ENCODE measurements at places on chromosomes 5 and 9.

- DNase-seq, result no peak
Observed at GRCh38 chr5:169904508-169904907, 75.8 kb downstream of the INSYN2B start.

GRCh38 chr5:149578896-149579295, 2.4 kb upstream of the ARHGEF37 start:
- DNase-seq, result no peak

GRCh38 chr5:92963800-92964199, 617.2 kb downstream of the NR2F1-AS1 start:
- DNase-seq, result no peak

DNA sequence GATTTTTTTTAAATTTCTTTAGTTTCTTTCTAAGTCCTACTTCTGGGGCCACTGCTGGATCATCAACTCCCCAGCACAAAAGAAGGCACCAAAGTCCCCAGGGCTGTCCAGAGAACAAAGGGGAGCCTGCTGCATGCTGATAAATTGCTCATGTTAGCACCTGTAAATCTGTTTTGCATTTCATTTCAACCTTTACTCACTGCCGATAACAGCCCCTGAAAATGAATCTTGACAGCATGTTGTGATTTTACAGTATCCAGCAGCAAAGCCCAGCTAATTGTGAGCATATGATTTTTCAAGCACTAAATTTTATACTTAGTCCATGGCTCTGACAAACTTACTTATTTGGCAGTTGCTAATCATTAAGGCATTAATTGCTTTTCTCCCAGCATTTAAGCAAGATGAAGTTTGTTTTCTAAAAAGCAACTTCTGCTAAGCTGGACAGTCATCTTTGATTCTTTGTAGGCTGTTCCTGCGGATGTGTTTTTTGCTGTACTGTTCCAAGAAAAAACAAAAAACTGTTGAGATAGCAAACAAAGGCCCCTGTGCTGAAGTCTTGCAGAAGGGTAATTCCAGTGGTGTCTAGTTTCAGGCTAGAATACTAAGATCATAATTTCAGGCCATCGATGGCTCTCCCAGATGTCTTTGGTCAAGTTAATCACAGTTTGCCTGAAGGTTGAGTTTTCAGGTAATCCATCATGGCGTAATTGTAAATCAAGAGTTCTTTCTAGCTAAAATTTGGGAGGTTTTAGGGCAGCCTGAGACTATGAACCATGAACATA, 73.1 kb upstream of the GAS1 start:
- DNase-seq, result no peak

- no peak for DNase-seq
Observed at GRCh38 chr5:82784521-82784920, 292.7 kb downstream of the TMEM167A start.

- no peak for DNase-seq
Observed at GRCh38 chr5:150764530-150764929, 5.7 kb upstream of the DCTN4 start.

GRCh38 chr5:145244788-145245187, 590.4 kb downstream of the PRELID2 start:
- no peak for DNase-seq

DNA sequence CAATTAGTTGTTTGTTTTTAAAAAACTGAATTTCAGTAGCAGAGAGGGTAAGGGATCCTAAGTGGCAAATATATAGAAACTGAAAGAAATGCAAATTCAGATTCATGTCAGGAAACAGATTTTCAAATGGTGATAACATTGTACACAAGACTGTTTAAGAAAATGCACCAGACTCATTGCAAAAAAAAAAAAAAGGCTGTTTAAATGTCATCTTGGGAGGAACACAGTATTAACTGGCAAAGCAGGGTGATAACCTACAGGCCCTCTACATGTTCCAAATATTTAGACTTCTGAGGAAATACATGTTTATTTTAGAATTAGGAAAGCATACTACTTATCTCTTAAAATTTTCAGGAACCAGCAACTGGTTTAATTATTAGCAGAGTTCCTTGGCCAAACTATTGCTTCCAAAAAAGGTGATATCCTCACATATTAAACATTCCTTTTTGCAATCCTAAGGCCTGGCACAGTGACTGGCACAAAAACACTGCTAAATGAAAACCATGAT, 114.5 kb downstream of the TSSK1B start:
- no peak for DNase-seq

DNA sequence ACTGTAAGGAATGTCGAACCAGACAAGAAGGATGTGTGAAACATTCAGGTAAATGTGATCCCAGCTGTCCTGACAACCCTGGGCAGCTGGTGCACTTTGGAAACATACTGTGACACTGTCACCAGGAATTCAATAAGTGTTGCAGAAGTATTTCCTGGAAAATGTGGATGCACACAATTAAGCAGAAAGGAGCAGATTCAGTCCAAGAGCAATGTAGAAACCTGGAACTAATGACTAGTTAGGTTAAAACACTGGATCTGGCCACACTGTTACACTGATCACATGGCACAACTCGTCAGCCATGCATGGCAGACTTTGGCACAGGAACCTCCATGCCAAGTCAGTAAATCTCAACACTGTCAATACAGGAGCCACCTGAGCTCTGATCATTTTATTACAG, 109.0 kb downstream of the FAM174A start:
- no peak for DNase-seq

DNA sequence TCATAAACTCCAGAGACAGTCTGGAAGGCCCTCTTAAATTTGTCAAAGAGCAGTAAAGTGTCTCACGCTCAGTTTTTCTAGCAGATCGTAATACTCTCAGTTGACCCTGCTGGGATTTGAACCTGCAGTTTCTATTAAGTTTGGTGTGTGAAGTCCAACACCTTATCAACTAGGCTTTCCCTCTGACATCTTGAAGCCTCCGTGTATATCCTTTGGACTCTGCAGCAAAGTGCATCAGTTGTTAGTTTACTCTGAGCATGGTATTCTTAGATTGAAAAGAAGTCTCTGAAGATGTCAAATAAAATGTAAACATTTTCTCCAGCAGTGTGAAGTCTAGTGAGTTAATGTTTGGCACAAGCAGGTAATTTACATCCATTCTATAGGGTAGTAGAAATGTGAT, 2.4 kb downstream of the FUBP3 start:
- DNase-seq, result no peak

- DNase-seq, result no peak
Observed at GRCh38 chr5:95715799-95716461, 15.2 kb upstream of the RHOBTB3 start.

GRCh38 chr5:98839469-98840383, 66.3 kb downstream of the RGMB start:
- peak; percentile 40 for DNase-seq

DNA sequence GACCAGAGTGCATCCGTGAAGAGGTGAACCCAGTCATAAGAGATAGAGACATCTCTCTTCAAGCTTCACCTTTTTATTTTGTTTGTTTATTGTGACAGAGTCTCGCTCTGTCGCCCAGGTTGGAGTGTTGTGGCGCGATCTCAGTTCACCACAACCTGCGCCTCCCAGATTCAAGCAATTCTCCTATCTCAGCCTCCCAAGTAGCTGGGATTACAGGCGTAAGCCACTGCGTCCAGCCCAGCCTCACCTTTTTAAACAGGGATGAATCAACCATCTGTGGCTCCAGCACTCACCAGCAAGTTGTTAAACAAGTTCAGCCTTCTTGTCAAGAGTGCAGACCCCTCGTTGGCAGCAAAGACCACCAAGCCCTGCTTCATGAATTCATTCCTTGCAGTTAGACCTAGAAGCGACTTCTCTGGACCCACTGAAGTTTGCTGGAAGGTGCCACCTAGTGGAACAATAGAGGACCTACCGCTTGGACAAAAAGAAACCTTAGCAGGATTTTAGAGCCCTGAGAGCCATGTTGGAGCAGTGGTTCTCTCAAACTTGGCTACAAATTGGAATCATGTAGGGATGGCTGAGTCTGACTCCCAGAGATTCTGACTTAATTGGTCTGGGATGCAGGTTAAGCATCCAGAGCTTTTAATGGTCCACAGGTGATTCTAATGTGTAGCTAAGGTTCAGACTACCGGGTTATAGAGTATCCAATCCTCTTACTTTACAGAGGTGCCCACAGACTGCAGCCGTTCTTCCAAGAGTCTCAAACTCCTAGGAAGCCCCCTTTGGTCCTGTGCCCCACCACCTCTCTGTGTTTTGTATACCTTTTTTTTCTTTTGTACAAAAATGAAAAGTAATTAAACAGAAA, 10.5 kb upstream of the GALNT10 start:
- DNase-seq, result peak; percentile 56

- peak; percentile 62 for DNase-seq
Observed at GRCh38 chr5:95822043-95822541, 434 bp downstream of the GLRX start.

GRCh38 chr9:34579104-34579807, 10.3 kb downstream of the CNTFR start:
- peak; percentile 81 for DNase-seq

- no peak for DNase-seq
Observed at GRCh38 chr5:6465831-6466790, 17.5 kb downstream of the UBE2QL1 start.

DNA sequence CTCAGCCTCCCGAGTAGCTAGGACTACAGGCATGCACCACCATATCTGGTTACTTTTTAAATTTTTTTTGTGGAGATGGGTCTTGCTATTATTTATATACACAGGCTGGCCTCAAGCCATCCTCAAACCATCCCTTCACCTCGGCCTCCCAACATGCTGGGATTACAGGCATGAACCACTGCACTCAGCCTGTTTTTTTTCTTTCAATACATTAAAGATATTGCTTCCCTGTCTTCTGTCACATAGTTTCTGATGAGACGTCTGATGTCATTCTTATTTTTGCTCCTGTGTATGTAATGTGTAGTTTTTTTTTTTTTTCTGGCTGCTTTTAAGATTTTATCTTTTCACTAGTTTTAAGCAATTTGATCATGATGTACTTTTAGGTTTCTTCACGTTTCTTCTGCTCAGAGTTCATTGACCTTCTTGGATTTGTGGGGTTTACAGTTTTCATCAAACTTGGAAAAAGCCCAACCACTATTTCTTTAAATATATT, 11.4 kb upstream of the RGS3 start:
- DNase-seq, result no peak

DNA sequence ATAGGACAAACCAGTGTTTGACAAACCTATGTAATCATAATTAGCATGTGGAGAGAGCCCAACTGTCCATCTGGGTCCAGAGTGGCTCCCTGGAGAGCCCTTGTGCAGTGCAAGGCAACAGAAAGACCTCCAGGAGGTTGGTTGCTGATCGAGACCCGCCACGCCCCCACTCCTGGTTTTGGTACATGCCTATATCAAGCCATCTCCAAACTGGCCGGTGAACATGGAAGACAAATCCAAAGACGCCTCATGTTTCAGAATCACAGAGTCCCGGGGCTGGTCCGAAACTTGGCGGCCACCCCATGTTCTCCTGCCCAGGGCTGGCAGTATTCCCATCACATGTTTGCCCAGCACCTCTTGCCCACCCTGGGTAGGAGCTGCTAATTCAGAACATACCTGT, 140.2 kb downstream of the PAX5 start:
- no peak for DNase-seq

- no peak for DNase-seq
Observed at GRCh38 chr5:133396814-133397213, 215.5 kb downstream of the FSTL4 start.

- DNase-seq, result peak; percentile 47
Observed at GRCh38 chr5:16894236-16895057, 41.6 kb downstream of the MYO10 start.

DNA sequence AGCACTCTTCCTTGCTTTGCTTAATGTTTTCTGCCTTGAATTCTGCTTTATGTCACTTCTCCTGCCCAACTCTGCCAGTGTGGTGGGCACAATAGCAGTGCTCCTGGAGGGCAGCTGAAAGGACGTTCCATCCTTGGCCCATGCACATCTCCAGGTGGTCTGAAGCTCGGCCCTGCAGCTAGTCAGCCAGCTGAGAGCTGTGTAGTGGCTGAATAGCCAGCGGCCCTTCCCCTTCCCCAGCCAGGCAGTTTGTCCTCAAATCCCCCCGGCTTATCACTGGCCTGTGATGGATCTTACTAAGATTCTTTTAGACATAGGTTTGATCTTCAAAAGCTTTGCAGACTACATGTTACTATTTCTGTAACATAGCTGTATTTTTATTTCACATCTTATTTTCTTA, 42.7 kb upstream of the ANGPTL2 start:
- no peak for DNase-seq

- DNase-seq, result no peak
Observed at GRCh38 chr9:138028596-138028995, 151.0 kb downstream of the CACNA1B start.

- no peak for DNase-seq
Observed at GRCh38 chr5:39059064-39059463, 15.1 kb downstream of the RICTOR start.

DNA sequence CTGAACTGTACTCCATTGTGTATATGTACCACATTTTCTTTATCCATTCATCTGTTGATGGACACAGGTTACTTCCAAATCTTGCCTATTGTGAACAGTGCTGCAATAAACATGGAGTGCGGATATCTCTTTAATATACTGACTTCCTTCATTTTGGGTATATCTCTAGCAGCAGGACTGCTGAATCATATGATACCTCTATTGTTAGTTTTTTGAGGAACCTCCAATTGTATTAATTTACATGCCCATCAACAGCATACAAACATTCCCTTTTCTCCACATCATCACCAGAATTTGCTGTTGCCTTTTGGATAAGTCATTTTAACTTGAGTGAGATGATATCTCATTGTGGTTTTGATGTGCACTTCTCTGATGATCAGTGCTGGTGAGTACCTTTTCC, 81.8 kb upstream of the FAM120A start:
- DNase-seq, result no peak

GRCh38 chr5:141430332-141431113, at the start of gene PCDHGA12:
Gene PCDHGA12, plus strand, starts transcription at chr5:141430507. Its CDS starts 253 bp downstream, at chr5:141430760.
- no peak for DNase-seq

- no peak for DNase-seq
Observed at GRCh38 chr9:37618817-37619216, 26.4 kb upstream of the TOMM5 start.

- DNase-seq, result no peak
Observed at GRCh38 chr5:30734118-30734517, 459.4 kb upstream of the CDH6 start.

DNA sequence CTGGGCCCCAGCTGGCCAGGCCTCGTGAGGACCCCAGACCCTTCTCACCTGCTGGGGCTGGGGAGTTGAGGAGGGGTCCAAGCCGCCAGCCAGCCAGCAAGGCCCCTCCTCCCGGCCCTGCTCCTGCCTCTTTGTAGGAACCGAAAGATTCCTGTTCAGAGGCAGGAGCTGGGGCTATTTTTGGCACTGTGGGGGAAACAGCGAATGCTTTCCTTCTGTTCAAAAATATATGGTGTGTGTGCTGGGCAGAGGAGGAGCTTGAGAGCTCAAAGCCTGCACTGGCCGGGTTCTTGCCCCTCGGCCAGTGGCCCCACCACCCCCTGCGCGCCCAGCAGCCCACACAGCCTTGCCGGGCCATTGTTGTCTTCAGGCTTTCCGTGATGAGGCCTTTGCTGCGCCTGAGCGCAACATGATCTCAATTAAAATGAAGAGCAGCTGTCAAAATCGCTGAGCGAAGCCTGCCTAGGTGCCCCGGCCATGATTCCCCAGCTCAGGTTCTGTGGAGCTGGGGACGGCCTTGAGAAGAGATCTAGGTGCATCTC, 13.4 kb downstream of the NCS1 start:
- DNase-seq, result peak; percentile 88
